SK-N-SH (cell line): ENCODE measurements at places on chromosomes 3 and 15. TPM values are rescaled to one million over a fixed set of nuclear protein-coding genes. Genes with fewer than 3 reads are reported as not detected.

- peak overlapping the region; percentile 48 for H3K4me3 ChIP-seq
- peak; percentile 76 for DNase-seq
- peaks cover 33% of the 10 kb centered on the region for H3K27me3 ChIP-seq
- no peak overlapping the region for H3K27ac ChIP-seq
- no peaks in the 10 kb centered on the region for H3K4me1 ChIP-seq
- no peaks in the 10 kb centered on the region for H3K36me3 ChIP-seq
These were observed 34.7 kb downstream of the MOBP start for GRCh38 chr3:39501968-39502837.

GRCh38 chr3:123123716-123124616 is 57.1 kb downstream of the PDIA5 start:
- H3K27me3 ChIP-seq = no peaks in the 10 kb centered on the region
- no peak for DNase-seq
- no peak overlapping the region for H3K27ac ChIP-seq
- H3K4me1 ChIP-seq = 0 out of 2 replicates have a peak, but pooled peaks cover 4% of the 10 kb centered on the region
- H3K4me3 ChIP-seq = no peak overlapping the region
- peaks cover 16% of the 10 kb centered on the region for H3K36me3 ChIP-seq

- no peaks in the 10 kb centered on the region for H3K36me3 ChIP-seq
- H3K27me3 ChIP-seq = no peaks in the 10 kb centered on the region
- no peaks in the 10 kb centered on the region for H3K4me1 ChIP-seq
- no peak overlapping the region for H3K27ac ChIP-seq
These were observed 1092.2 kb upstream of the CFAP20DC start for GRCh38 chr3:60142009-60142408.

GRCh38 chr3:174869448-174869847 is 10.3 kb downstream of the NAALADL2 start:
- no peaks in the 10 kb centered on the region for H3K4me1 ChIP-seq
- H3K4me3 ChIP-seq = no peak overlapping the region
- no peak for DNase-seq
- H3K27me3 ChIP-seq = no peaks in the 10 kb centered on the region

Gene FOXL2NB
- polyA plus RNA-seq = not detected in 2 replicates

Gene ADAMTS17
- polyA plus RNA-seq = not detected in 2 replicates

DNA sequence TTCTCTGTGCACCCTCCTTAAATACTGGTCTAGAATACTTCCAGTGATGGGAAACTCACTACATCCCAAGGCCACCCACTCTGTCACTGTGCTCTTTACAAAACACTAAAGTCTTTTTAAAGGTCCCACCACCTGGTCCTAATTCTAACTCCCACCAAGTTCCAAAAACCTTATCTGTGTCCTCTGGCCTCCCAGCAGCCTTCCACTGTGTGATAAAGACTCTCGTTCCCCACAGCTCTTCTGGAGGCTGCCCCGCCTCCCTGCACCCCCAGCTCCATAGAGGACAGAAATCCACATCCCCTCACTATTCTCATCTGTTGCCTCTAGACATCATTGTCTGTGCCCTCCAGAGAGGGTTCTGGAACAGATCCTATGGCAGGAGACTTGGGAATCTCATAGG is 276.4 kb downstream of the FAM43A start:
- no peak for DNase-seq
- no peak overlapping the region for H3K27ac ChIP-seq
- no peaks in the 10 kb centered on the region; the same call in 1 of the 2 replicates for H3K27me3 ChIP-seq
- no peak overlapping the region for H3K4me3 ChIP-seq

Gene WNT5A
- polyA plus RNA-seq = 27.1 and 30.7 TPM in 2 replicates

DNA sequence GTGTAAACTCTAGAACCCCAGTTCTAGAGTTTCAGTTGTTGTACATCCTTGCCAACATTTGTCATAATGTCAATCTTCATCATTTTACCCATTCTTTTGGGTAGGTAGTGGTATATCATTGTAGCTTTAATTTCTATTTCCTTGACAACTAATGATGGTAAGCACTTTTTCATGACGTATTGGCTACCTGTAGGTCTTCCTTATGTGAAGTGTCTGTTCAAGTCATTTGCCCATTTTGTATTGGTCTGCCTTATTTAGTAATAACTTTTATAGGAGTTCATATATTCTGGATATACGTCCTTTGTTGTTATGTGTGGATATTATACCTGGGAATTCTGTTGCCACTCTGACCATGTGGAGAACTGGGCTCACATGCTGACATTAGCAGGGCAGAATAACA is 73.8 kb upstream of the ACTC1 start:
- no peak overlapping the region for H3K27ac ChIP-seq
- no peaks in the 10 kb centered on the region for H3K27me3 ChIP-seq
- peaks cover 75% of the 10 kb centered on the region for H3K36me3 ChIP-seq

DNA sequence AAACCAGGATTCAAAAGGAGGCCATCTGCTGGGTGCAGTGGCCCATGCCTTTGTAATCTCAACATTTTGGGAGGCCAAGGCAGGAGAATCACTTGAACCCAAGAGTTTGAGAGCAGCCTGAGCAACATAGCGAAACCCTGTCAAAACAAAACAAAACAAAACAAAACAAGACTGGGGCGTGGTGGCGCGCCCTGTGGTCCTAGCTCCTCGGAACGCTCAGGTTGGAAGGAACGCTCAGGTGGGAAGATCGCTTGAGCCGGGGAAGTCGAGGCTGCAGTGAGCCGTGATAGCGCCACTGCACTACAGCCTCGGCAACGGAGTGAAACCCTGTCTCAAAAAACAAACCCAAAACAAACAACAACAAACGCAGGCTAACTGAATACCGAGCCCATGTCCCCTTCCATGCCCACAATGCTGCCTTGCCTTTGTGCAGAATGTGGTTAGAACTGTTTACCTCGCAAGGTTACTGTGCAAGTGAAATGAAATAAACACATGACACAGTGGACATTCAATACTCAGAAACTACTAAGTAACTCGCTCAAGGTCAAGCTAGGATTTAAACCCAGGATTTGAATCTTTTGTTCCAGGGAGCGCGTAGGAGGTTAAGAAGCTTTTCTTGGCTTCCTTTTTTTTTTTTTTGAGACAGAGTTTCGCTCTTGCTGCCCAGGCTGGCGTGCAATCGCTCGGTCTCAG is 766 bp upstream of the EMC4 start:
- H3K27me3 ChIP-seq = no peaks in the 10 kb centered on the region
- H3K4me3 ChIP-seq = peak overlapping the region; percentile 96
- peak overlapping the region; percentile 64 for H3K27ac ChIP-seq
- peaks cover 13% of the 10 kb centered on the region for H3K4me1 ChIP-seq
- H3K36me3 ChIP-seq = peaks cover 13% of the 10 kb centered on the region

Gene ISLR
- 3.4 and 7.3 TPM in 2 replicates for polyA plus RNA-seq
